ENCODE measurements at places on chromosomes 6 and 20. TPM values are rescaled to one million over a fixed set of nuclear protein-coding genes. Genes with fewer than 3 reads are reported as not detected.
A peak's percentile ranks its signal among the peaks of the same experiment; 100 is the strongest.

The CLVS2 gene
- total RNA-seq, result 59.8 TPM

GRCh38 chr20:35503841-35504561, 25.5 kb downstream of the C20orf173 start:
- H3K36me3 ChIP-seq, result peaks cover 100% of the 10 kb centered on the region
- H3K4me1 ChIP-seq, result peaks cover 19% of the 10 kb centered on the region
- H3K27me3 ChIP-seq, result no peaks in the 10 kb centered on the region
- no peak for DNase-seq
- H3K4me3 ChIP-seq, result no peak overlapping the region

- H3K27ac ChIP-seq, result no peak overlapping the region
- no peak for DNase-seq
- H3K4me3 ChIP-seq, result no peak overlapping the region
- H3K27me3 ChIP-seq, result no peaks in the 10 kb centered on the region
Measured at GRCh38 chr20:35341366-35342028, 49.3 kb upstream of the FAM83C start.

GRCh38 chr20:12984863-12985262, 23.9 kb upstream of the SPTLC3 start:
- no peaks in the 10 kb centered on the region for H3K4me1 ChIP-seq
- H3K4me3 ChIP-seq, result no peak overlapping the region
- H3K36me3 ChIP-seq, result no peaks in the 10 kb centered on the region
- DNase-seq, result no peak

The COX4I2 gene
- not detected for total RNA-seq

DNA sequence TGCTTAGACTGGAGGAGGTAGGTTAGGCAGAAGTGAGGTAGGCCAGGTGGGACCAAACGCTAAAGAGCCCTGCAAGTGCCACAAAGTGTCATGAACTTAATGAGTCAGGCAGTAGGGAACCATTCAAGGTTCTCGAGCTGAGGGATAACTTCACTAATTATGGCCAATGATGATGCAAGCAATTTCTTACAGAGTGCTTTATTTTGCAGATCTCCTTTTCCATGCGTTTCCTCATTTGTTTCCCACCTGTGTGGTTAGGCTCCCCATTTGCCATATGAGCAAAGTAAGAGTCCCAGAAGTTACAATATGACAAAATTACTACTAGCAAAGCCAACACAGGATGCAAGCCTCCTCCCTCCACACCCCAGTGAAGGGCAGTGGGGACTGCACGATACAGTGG, 36.5 kb upstream of the PSMF1 start:
- H3K27ac ChIP-seq, result no peak overlapping the region
- H3K4me3 ChIP-seq, result no peak overlapping the region
- H3K36me3 ChIP-seq, result no peaks in the 10 kb centered on the region
- H3K4me1 ChIP-seq, result no peaks in the 10 kb centered on the region

GRCh38 chr6:168097221-168097620, 18.2 kb upstream of the FRMD1 start:
- no peaks in the 10 kb centered on the region for H3K27me3 ChIP-seq
- peak overlapping the region; percentile 74 for H3K27ac ChIP-seq
- no peak for DNase-seq
- peaks cover 26% of the 10 kb centered on the region for H3K4me1 ChIP-seq
- no peak overlapping the region for H3K4me3 ChIP-seq
- no peaks in the 10 kb centered on the region for H3K36me3 ChIP-seq

DNA sequence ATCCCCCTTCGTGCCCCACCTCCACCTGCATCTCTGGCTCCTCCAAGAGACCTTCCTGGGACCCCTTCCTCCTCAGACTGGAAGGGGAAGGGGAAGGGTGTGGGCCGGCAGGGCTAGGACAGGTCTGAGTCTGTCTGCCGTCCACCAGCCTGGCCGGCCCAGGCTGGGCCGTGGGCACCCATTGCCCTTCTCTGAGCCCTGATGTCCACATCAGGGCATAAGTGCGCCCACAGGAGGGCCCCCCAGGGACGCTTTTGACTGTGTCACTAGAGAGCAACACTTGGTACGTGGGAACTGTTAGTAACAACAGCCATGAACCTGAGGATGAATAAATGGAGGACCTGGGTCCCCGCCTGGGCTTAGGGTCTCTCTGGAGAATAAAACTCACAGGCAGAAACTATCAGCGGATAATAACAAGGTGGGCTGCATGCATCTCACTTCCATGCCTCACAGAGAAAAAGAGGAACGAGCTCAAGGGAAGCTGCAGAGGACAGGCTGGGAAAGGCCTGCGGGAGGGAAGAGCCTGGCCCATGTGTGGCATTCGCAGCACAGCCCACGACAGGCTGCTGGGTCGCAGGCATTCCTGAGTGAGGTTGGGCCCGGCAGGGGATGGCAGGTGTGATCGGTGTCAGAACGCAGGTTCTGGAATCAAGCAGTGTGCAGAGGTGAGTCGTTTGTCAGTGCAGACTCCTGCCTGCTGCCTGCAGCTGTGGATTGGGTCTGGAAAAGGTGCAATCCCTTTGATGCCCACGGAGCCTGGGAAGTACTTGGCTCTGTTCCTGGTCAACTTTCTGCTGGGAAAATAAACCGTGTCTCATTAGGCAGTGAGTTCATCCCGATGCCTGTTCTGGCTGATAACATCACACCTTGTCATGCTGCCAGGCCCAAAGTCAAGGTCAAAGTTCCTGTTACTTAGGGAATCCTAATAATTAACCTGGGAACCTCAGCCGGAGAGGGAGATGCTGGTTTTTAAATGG, 60.9 kb downstream of the BCAS4 start:
- H3K36me3 ChIP-seq, result no peaks in the 10 kb centered on the region
- peak; percentile 59 for DNase-seq
- H3K27ac ChIP-seq, result no peak overlapping the region
- H3K4me1 ChIP-seq, result peaks cover 16% of the 10 kb centered on the region

- H3K4me3 ChIP-seq, result no peak overlapping the region
- H3K36me3 ChIP-seq, result no peaks in the 10 kb centered on the region
- peaks cover 9% of the 10 kb centered on the region for H3K4me1 ChIP-seq
- no peak overlapping the region for H3K27ac ChIP-seq
- no peaks in the 10 kb centered on the region for H3K27me3 ChIP-seq
Measured at GRCh38 chr6:57226221-57226620, 4.1 kb upstream of the RAB23 start.

- H3K4me1 ChIP-seq, result peaks cover 9% of the 10 kb centered on the region
- H3K4me3 ChIP-seq, result no peak overlapping the region
- H3K36me3 ChIP-seq, result no peaks in the 10 kb centered on the region
- no peaks in the 10 kb centered on the region for H3K27me3 ChIP-seq
Measured at GRCh38 chr20:46984405-46984804, 89.8 kb downstream of the EYA2 start.

GRCh38 chr6:159193923-159194322, 24.7 kb downstream of the FNDC1 start:
- H3K27ac ChIP-seq, result no peak overlapping the region
- no peaks in the 10 kb centered on the region for H3K27me3 ChIP-seq

DNA sequence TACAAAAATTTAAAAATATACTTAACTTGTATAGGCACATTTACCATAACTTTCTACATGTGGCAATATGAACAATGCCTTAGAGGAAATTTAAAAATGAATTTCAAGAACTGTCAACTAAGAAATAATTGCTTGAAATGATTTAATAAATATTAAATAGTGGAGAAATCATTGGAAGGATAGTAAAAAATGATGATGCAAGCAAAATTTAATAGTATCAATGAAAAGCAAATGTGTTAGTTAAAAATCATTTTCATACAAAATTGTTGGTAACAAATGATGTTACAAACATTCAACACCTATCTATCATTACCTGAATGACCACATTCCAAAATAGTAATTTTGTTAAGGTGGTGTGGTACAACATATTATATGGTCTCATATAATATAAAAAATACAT, 331.0 kb downstream of the HAO1 start:
- no peak overlapping the region for H3K27ac ChIP-seq
- H3K36me3 ChIP-seq, result no peaks in the 10 kb centered on the region
- no peak overlapping the region for H3K4me3 ChIP-seq
- no peaks in the 10 kb centered on the region for H3K27me3 ChIP-seq

GRCh38 chr6:4472969-4473642, 303.1 kb upstream of the CDYL start:
- H3K27me3 ChIP-seq, result no peaks in the 10 kb centered on the region
- no peak for DNase-seq
- no peaks in the 10 kb centered on the region for H3K36me3 ChIP-seq

GRCh38 chr6:6001443-6001842, 5.3 kb downstream of the NRN1 start:
- peaks cover 45% of the 10 kb centered on the region for H3K4me1 ChIP-seq
- peaks cover 78% of the 10 kb centered on the region for H3K27me3 ChIP-seq
- no peak overlapping the region for H3K4me3 ChIP-seq

The GUCA1A gene
- not detected for total RNA-seq

The B4GALT5 gene
- 32.6 TPM for total RNA-seq

The EEF1A2 gene
- total RNA-seq, result not detected

DNA sequence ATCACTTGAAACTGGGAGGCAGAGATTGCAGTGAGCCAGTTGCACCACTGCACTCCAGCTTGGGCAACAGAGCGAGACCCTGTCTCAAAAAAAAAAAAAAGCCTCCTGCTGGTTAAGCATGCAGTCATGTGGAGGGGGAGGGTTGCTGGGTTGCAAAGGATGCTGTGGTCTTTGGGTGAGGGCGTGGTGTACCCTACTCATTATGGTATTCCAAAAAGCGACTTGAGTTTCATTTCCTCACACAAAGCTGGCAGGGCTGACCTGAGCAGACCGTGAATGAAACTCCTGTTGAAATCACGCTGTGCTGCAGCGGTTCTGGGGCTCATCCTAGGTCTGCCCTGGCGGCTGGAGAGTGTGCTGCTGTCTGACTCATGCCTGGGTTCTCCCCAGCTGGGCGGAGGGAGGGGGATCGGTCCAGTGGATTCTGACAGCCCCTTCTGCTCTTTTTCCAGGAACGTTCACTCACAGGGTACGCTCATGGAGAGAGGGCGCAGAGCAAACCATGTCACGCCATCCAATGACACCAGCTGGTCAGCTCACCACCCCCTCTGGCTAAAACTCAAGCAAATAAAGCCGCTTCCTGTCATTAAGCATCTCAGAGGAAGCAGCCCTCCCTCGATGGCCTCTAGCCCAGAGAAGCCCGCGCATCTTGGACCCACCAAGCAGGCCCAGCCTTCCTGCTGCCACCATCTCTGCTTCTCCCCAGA, 166.2 kb downstream of the SCML4 start:
- peak overlapping the region; percentile 64 for H3K27ac ChIP-seq
- DNase-seq, result peak; percentile 80
- H3K4me3 ChIP-seq, result no peak overlapping the region
- peaks cover 5% of the 10 kb centered on the region for H3K4me1 ChIP-seq

DNA sequence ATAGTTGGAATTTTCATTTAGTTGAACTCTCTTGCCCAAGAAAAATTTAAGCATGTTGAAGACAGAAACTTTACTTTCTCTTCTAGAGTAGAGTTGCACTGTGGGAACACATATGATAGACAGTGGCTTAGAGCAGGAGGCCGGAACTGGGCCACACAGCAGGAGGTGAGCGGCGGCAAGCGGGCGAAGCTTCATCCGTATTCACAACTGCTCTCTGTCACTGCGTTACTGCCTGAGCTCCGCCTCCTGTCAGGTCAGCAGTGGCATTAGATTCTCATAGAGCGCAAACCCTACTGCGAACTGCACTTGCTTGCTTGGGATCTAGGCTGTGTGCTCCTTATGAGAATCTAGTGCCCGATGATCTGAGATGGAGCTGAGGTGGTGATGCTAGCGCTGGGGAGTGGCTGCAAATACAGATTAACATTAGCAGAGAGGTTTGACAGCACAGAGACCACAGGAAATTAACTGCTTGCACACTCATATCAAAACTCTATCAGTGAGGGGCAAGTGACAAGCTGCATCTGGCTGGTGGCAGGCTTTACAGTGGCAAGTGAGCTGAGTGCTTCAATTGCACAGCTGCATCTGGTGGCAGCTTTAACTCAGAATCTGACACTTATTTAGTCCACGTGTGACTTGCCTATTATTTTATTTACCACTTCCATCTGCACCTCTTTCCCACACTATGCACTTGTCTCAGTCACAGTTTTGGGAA, 174.9 kb upstream of the C6orf118 start:
- H3K4me3 ChIP-seq, result no peak overlapping the region
- no peaks in the 10 kb centered on the region for H3K4me1 ChIP-seq
- no peak overlapping the region for H3K27ac ChIP-seq
- no peaks in the 10 kb centered on the region for H3K36me3 ChIP-seq
- no peak for DNase-seq

GRCh38 chr6:44480097-44480541, 92.6 kb downstream of the CDC5L start:
- H3K4me1 ChIP-seq, result peaks cover 6% of the 10 kb centered on the region
- H3K27ac ChIP-seq, result no peak overlapping the region
- peak; percentile 61 for DNase-seq
- no peaks in the 10 kb centered on the region for H3K36me3 ChIP-seq
- H3K4me3 ChIP-seq, result no peak overlapping the region

DNA sequence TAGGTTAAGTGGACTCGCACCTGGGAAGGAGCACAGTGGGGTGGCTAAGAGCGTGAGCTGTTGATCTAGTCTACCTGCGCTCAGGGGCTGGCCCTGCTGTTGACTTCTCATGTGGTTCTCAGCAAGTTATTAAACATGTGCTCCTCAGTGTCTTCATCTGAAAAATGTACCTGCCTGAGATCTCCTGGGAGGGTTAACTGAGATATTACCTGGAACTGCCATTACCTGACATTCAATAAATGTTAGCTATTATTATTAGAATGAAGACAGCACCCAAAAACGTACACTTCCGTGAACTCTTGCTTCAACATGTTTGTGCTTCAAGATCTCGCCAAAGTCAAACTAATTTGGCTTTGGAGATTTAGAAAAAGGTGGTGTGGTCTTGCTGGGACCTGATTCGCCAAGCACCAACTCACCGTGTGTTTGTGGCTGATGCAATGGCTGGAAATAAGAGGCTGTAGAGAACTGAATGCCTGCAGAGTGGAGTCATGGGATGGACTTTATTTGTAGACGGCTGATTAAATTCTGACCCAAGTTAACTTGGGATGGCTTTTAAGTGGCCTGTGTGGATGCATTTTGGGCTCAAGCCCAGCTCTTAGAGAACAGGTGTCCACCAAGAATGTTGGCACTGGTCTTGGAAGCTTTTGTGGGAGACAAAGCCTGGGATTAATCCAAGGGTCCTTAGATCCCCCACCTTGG, 692.9 kb downstream of the QKI start:
- no peaks in the 10 kb centered on the region for H3K27me3 ChIP-seq
- no peak for DNase-seq
- no peaks in the 10 kb centered on the region for H3K36me3 ChIP-seq
- no peak overlapping the region for H3K4me3 ChIP-seq
- H3K27ac ChIP-seq, result no peak overlapping the region

DNA sequence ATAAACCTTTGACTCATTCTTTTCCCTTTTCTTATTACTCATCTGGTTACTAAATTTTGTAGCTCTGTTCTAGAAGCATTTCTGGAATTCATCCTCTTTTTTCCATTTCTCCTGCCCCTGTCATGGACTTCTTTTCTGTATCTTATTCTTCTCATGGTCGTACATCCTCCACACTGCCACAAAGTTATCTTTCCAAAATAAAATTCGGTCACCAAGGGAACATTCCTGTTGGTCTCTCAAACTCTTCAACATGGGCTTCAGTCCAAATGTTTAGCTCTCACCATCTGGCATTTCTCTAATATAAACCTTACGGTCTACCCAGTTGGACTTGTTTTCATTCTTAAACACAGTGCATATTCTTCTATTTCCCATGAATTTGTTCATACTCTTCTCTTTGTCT, 428.8 kb upstream of the ID4 start:
- H3K36me3 ChIP-seq, result no peaks in the 10 kb centered on the region
- no peak for DNase-seq
- no peaks in the 10 kb centered on the region for H3K27me3 ChIP-seq
- H3K4me1 ChIP-seq, result no peaks in the 10 kb centered on the region
- no peak overlapping the region for H3K4me3 ChIP-seq

The C6orf141 gene
- total RNA-seq, result 17.8 TPM

The ECT2L gene
- not detected for total RNA-seq

The ANKEF1 gene
- 9.4 TPM for total RNA-seq

All from stomach (tissue), 19 donors.